ENCODE measurements at places on chromosomes 1 and 21.

- no peak for DNase-seq
Observed at GRCh38 chr1:230026572-230026971, 40.5 kb upstream of the GALNT2 start.

- DNase-seq = no peak
Observed at GRCh38 chr1:182649041-182649440, 35.3 kb downstream of the RGS8 start.

DNA sequence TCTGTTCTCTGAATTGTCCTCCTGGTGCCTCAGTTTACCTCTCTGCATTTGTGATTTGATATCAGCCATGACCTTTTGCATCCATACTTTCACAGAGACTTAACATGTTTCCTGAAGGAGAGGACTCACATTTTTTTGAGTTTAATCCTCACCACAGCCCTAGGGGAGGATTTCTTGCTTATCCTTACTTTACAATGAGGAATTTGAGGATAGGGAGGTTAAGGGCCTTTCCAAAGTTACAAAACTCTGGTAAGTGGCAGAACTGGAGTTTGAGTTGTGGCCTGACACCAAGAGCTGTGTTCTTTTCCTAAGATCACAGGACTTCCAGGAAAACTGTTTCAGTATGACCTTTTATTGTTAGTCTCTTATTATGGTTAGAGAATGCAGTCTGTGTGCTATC, 34.2 kb downstream of the TNFRSF8 start:
- DNase-seq = peak; percentile 19

- DNase-seq = no peak
Observed at GRCh38 chr21:45886610-45887026, 95.0 kb upstream of the COL6A1 start.

DNA sequence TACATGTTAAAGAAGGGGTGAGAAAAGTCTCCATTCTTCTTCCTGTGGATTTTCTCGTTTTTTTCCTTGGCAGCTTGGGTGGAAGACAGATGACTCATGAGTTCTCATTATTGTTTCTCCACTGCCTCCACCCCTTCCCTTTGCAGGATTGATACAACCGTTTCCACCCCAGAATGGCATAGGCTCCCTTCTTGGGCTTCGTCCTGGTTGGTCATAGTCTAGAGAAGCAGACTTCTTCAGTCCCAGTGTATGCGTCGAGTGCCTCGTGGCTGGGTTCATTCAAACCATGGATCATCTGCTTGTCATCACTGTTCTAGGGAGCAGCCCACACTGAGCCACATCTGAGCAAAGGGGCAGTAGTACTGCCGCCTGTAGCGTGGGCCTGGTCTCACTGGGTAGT, 13.7 kb downstream of the PTGFRN start:
- no peak for DNase-seq

GRCh38 chr1:170729225-170730002, 65.5 kb downstream of the PRRX1 start:
- peak; percentile 54 for DNase-seq

DNA sequence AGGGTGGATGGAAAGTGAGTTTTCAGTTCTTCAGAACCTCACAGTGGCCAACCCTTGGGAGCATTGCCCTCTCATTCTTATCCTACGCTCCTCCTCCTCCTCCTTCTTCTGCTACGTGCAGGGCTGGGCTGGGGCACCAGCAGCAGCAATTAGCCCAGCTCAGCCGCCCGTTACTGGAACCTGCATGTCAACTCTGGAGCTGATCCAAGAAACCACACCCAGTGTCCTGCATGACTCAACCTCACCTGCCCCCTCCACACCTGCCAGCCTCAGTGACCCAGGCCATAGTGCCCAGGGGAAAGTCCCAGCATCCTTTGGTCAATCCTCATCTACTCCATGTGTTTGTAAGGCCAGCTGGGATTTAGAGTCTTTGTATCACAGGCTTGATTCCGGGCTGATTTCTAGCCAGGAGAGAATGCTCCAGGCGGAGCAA, 12.6 kb downstream of the ELF3 start:
- DNase-seq = no peak

DNA sequence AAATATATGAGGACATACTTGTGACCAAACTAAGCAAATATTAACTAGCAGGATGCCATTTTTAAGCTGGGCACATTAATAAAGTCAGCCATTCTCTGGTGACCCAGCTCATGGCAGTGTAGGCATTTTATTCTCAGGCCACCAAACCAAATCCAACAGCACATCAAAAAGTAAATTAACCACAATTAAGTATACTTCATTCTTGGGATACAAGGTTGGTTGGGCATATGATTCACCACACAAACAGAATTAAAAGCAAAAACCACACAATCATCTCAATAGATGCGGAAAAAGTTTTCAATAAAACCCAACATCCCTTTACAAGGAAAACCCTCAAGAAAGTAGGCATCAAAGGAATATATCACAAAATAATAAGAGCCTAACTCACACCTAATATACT, 101.3 kb downstream of the FAF1 start:
- DNase-seq = no peak

- peak; percentile 55 for DNase-seq
Observed at GRCh38 chr1:35029761-35030160, 2.0 kb downstream of the ZMYM6 start.

DNA sequence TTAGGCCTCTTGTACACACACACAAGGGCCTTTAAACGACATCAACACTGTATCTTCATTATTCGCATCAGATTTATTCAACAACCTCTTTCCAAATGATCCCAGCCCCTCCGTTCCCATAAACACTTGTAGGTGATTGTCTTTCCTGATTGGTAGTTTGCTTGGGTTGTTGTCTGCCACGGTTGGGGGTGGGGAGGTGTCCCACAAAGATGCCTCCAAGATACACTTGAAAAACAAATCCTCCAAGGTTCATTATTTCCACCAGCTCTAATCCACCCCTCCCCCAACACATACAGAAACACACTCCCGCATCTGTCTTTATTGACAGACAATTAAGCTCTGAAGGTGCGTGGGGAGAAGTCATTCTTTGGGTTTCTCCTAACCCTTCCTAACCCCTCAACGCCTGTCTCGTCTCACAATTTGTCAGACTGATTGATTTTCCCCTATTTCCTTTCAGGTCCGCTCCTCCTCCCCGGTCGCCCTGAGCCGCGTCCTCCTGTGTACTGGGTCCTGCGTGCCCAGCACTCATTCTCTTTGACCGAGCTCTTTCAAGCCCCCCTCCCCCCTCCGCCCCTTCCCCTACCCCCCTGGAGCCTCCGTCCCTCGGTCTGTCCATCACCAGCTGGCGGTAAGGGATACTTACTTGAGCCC, 1.4 kb downstream of the WDR26 start:
- no peak for DNase-seq

- DNase-seq = no peak
Observed at GRCh38 chr1:199394856-199395255, 632.7 kb upstream of the NR5A2 start.

- no peak for DNase-seq
Observed at GRCh38 chr1:62309906-62310305, 9.3 kb downstream of the KANK4 start.

DNA sequence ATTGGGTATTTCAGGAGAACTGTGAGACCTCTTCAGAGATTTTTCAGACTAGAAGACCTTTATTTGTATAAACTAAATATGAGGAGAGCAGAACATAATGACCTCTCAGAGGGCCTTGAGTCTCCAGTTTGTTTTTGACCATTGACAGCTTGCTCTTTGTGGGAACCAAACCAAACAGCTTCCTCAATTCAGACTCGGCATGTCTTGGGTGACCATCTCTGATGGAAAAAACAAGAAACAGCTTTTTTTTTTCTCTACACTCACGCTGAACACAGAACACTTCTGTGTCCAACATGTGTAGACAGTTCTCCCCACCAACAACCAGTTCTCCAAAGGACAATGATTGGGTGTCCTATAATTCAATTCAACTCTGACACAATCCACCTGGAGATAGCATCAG, 11.5 kb downstream of the ATP1A4 start:
- DNase-seq = no peak

DNA sequence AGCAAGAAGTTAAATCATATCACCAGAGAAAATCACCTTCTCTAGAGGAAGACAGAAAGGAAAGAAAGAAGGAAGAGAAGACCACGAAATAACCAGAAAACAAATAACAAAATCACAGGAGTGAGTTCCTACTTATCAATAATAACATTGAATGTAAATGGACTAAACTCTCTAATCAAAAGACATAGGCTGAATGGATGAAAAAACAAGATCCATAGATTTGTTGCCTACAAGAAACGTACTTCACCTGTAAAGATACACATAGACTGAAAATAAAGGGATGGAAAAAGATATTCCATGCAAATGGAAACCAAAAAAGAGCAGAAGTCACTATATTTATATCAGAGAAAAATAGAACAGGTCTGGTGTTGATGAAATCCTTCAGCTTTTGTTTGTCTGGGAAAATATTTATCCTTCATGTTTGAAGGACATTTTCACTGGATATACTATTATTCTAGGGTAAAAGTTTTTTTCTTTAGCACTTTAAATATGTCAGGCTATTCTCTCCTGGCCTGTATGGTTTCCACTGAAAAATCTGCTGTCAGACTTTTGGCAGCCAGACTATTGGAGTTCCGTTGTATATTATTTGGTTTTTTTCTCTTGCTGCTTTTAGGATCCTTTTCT, 202.5 kb upstream of the DUSP10 start:
- no peak for DNase-seq
